ENCODE measurements at places on chromosomes 12 and 14.

DNA sequence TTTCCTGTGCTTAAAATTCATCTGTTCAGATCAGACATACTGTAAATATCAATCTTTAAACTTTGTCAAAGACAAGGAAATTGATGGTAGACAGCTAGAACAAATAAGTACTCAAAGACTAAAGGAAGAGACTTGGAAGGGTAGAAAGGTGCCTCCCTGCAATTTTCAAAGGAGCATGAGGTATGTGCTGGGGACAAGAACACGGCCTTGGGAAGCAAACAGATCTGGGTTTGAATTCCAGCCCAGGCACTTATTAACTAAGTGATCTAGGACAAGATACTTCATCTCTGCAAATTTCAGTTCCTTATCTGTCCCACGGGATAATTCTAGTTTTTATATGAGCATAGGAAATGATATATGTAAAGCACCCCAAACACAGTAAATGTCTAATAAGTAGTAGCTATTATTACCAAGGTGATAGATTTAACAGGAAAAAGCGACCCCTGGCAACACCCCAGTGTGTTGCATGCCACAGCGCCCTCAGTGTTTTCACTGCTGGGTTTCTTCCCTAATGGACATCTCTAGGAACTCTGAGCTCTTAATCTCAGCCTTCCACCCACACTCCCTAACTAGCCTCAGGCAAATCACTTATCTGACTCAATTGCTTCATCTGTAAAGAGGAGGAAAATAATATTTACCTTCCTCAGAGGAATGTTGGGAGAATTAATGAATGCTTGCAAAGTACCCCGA is 44.7 kb upstream of the BMP4 start:
- DNase-seq, result no peak

GRCh38 chr12:8154526-8154925 is 2.3 kb upstream of the ZNF705A start:
- DNase-seq, result no peak

DNA sequence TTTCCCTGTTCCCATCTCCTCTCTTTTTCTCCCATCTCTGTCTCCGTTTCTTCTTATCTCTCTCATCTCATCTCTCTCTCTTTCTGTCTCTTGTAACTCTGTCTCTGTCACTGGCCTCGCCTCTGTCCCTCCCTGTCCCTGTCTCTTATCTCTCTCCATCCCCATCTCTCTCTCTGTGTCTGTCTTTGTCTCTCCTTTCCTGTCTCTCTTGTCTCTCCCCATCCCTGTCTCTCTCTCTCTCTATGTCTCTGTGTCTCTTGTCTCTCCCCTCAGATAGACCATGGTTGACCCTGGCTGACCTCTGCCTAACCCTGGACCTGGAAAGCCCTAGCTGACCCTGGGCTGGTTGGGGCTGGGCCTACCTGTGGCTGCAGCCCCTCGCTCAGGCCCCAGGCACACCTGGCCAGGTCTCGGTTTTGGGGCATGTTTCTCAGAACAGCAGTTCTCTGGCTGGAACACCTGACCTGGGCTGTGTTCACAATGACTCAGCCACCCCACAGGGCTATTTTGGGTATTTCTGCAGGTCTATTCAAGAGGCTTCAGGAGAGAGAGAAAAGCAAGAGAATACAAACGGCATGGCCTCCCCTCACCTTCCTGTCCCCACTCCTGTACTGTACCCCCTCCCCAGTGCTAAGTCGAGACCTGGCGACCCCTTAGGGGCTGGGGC is 174.4 kb downstream of the TMEM121 start:
- no peak for DNase-seq

- DNase-seq, result no peak
These were observed 103.9 kb downstream of the AKAP6 start for GRCh38 chr14:32432813-32433538.

DNA sequence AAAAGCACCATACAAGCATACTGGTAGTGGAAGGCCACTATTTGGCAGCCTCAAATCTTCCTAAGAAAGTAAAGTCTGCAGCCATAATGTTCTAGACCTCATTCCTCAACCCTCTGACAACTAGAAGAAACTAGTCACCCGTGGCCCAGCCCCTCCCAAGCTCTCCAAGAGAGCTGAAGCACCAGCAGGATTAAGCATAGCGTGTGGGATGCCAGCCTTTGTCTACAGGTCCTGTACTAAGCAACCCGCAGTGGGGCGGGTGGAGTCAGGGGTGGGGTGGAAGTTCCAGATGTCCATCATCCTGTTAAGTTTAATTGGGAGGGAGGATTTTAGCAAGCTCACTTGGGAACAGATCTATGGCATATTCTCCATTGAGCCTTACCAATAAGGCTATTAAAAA is 14.2 kb downstream of the SLC11A2 start:
- no peak for DNase-seq

GRCh38 chr12:47547077-47547476 is 158.8 kb downstream of the RPAP3 start:
- DNase-seq, result no peak

GRCh38 chr12:76152181-76152807 is 67.8 kb upstream of the NAP1L1 start:
- DNase-seq, result no peak

DNA sequence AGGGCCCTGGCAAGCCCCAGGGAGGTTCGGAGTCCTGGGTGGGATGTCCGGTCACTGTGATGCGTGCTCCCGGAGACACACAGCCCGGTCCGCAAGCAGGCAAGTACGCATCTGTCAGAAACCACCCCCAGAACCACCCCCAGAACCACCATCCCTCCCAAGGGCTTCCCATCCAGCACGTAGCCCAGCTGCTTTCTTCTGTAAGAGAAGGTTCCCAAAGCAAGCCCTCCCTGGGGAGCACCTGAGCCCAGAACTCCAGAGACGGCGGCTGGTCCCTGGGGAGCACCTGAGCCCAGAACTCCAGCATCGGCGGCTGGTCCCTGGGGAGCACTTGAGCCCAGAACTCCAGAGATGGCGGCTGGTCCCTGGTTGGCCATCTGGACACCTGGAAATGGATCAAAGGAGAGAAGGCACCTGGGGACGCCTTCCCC is 2.6 kb upstream of the FBRSL1 start:
- no peak for DNase-seq

DNA sequence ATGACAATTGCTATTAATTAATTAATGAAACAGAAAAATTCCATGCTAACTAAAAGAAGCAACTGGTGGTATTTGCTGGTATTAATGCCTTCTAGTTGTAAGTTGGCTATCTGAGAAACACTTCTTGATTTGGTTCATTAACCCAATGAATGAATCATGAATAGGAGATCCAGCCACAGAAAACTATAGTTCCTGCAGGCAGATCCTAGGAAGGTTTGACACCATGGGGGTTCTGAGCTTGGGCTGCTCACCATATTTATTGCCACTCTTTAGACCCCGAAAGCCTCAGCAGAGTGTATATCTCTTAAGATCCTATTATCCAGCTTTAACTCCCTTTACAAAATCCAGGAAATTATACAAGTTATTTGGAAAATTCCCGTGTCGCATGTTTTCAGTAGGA is 81.4 kb upstream of the REP15 start:
- DNase-seq, result no peak

GRCh38 chr12:69508621-69509020 is 38.4 kb downstream of the FRS2 start:
- no peak for DNase-seq

DNA sequence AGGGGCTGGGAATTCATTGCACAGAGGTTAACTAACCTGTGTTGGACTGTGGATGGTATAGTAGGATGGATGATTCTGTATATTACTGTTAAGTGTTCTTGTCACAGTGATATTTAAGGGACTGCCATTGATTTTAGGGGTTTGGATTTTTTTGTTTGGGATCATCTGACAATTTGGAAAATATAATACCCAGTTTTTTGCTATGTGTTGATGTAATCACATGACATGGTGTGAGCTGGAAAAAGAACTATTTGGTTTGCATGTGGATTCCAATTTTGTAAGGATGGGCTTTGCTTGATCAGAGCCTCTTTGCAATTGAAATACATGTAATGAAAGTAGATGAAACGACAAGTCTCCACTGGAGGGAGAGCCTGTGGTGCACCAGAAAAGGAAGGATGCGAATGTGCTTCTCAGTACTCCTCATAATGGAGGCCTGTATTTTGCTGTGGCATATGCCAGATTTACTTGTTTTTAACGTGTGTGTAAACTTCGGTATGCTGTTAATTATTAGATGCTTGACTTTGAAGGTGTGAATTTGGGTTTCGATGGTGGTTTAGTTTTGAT is 2.7 kb downstream of the DYRK2 start:
- no peak for DNase-seq

- DNase-seq, result no peak
These were observed 32.6 kb downstream of the CCDC85C start for GRCh38 chr14:99571303-99571986.

GRCh38 chr12:101700299-101700820 is 2.9 kb downstream of the CHPT1 start:
- no peak for DNase-seq

DNA sequence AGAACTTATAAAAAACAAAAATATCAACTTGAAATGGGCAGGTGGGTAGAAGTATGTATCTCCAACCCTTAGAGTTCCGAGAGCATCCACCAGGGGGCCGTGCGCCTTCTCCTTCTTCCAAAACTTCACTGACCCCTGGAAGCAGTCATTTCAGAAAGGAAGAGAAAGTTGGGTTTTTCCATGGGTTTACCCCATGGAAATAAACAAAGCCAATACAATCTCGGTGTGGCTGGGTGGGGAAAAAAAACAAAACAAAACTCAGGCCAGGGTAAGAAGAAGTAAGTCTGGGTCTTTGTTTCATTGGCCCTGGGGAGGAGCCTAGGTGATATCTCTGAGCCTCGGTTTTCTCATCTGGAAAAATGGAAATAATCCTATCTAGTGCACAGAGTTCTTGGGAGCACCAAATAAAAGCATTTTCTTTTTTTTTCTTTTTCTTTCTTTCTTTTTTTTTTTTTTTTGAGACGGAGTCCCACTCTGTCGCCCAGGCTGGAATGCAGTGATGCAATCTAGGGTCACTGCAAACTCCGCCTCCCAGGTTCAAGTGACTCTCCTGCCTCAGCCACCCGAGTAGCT is 33.6 kb upstream of the HNF1A start:
- peak; percentile 67 for DNase-seq

- peak; percentile 73 for DNase-seq
These were observed 105.0 kb upstream of the PRB2 start for GRCh38 chr12:11500188-11500860.

- no peak for DNase-seq
These were observed 69.3 kb downstream of the BCAT1 start for GRCh38 chr12:24879644-24880043.

GRCh38 chr12:25256005-25256404 is 5.3 kb upstream of the KRAS start:
- DNase-seq, result no peak

DNA sequence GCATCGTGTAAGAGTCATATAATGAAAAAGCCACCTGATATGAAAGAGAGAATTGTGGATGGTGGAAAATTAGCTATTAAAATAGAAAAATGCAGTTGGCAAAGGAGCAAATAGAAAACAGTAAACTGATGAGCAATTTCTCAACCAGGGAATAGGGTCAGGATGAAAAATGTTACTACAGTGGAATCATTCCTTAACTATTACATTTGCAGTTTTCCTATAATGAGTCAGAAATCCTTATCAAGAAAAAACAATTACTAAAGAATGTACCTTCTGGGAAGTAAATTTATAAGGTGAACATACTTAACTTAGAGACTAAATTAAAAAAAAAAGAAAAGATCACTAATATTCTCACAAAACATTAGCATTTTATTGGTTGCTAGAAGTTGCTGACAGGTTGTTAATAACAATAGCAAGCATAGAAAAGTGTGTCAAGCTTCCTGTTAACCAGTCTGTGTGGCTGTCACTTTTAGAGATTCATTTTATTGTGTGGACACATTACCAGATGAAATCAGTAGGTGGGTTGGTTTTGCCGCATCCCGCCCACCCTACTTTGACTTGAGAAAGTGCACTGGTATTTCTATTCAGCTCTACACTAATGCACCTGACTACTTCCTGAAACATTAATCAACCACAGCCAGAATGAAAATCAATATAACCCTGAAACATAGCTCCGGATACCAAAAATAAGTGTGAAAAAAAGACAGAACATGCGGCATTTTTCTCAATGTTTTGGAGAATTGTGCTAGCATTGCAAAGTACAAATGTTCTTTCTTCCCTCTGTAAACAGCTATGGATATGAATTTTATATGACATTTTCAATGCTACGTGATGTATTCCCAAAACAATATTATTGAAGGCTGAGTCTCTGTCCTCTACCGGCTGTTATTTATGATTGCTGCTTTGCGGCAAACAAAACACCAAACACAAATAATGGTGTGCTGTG is 576.7 kb downstream of the SLC16A7 start:
- DNase-seq, result no peak

DNA sequence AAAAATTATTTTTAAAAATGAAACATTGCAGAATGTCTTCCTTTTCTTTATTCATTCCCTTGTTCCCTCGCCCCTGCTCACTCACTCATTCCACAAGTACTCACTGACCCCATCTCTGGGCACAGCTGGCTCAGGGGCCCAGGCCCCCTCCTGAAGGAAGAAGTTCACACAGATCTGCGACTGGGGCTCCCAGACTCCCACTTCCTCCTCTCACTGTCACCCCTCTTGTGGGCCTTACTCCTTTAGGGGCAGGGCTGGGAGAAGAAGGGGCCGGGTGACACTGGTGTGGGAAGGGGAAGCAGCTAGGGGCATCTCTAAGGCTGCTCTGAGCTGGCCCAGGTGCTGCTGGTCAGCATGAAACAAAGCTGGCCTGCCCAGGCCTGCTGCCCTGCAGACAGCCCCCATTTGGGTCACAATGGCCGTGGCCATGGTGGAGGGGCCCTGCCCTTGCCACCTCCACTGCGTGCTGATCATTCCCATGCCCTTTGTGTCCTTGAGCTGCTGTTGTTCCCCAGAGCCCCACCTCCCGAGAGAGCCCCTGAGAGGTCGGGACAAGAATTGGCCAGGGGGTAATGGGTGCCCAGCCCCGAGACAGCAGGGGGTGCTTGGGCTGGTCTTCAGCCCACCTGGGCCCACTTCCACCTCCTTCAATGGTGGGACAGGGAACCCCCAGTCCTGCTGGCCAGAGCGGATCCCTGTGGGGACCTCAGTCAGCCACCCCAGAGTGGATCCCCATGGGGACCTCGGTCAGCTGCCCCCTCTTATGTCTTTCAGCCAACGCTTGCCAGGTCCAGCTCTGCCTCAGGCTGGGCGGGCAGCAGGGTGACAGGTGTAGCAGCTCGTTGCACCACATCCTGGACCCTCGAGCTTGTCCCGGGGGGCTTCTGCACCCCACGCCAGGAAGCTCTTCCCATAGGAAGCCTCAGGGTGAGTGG is 212.4 kb upstream of the C14orf180 start:
- DNase-seq, result no peak

DNA sequence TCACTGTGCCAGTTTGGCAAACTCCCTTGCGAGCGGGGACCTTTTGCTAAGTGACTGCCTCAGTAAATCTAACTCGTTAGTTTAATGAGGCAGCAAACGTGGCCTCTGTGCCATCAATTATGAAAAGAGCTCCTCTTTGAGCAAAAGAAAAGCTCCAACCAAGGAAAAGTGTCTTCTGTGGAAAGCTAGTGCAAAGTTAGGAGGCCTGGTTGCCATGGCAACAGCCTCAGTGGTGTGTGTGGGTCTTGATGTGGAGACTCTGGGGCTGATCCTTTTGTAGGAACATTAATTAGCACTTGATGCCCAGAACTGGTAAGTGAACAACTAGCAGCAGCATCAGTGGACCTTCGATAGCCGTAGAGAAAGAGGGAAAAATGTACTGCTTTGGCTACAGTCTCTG is 145.7 kb downstream of the CHST11 start:
- no peak for DNase-seq

GRCh38 chr14:100340423-100340813 is 17.3 kb downstream of the SLC25A47 start:
- no peak for DNase-seq
